Ovary (tissue), 10 donors: ENCODE measurements at places on chromosomes 1 and 21. TPM values are rescaled to one million over a fixed set of nuclear protein-coding genes. Genes with fewer than 3 reads are reported as not detected.

Gene TCP10L
- total RNA-seq, result 1.1 TPM

Gene TPTE
- total RNA-seq, result not detected

Gene CLCA4
- total RNA-seq, result 0.12 TPM

Gene ODR4
- 17.7 TPM for total RNA-seq

DNA sequence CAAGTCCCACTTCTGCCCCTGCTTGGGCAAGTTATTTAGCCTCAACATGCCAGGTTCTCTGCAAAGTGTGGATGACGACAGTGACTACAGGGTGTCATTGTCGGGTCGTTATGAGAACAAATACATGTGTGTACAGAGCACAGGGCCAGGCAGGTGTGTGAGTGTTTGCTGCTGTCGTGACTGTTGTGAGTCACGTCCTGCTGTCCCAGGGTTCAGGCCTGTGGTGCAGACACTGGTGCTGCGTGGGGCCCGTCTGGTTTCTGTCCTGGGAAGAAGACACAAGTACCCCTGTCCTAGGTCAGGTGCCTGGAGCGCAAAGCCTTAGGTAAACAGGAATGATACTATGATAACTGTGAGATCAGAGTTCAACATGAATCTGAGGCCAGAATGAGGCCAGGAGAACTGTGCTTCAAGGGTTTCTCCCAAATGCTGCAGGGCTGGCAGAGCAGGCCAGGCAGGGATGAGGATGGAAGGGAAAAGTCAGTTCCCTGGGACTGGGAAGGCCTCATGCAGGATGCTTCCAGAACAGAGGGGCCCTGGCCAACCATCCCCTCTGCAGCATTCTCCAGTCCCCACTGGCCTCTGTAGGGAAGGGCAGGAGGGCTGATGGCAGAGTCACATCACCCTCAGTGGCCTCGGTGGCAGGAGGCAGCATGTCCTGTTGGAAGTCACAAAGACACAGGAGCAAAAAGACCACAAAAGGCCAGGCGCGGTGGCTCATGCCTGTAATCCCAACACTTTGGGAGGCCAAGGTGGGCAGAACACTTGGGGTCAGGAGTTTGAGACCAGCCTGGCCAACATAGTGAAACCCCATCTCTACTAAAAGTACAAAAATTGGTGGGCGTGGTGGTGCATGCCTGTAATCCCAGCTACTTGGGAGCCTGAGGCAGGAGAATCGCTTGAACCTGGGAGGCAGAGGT, 15.7 kb downstream of the GPR157 start:
- DNase-seq, result peak; percentile 17
